NCI-H524 treated with DMSO at 0.1 percent for 48 hours (cell line): ENCODE measurements at places on chromosomes 4 and X.
A peak's percentile ranks its signal among the peaks of the same experiment; 100 is the strongest.

DNA sequence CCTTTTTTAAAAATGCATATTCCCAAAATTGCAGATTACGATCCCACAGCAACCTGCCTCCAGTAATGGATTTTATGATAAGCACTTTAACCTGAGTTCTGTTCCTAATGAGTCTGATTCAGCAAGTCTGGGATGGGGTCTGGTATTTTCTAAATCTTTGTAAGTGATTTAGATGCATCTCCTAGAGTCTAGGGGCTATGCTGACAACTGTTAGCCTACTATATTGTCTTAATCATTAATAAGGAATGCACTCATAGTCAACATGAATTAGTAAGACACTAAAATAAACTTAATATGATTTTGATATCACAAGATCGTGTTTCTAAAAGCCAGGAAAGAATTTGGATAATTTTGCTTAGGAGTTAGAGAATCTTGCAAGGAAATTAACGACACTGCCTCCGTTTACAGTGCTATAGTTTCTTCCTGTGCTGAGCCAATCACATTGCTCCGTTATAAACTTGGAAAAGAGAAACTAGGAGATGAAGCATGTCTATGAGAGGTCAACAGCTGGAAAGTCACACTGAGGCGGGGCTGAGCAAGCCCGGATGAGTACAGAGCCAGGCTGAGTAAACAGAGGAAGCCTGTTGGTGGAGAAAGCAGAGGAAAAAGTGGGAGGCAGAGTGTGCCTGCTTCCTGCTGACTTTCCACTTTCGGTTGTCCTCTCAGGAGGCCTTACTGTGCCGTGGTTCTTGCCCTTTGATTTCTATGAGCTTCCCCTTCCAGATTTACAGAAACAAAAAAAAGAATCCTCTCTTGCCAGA, 5.4 kb downstream of the SCARB2 start:
- no peak for DNase-seq

- DNase-seq, result no peak
Observed at GRCh38 chr4:19961091-19961490, 290.6 kb upstream of the SLIT2 start.

GRCh38 chrX:72042852-72043248, 88.9 kb downstream of the RTL5 start:
- DNase-seq, result no peak

GRCh38 chrX:33725535-33726210, 406.4 kb downstream of the FAM47A start:
- DNase-seq, result peak; percentile 5

GRCh38 chr4:142557239-142557801, 288.8 kb downstream of the INPP4B start:
- no peak for DNase-seq

DNA sequence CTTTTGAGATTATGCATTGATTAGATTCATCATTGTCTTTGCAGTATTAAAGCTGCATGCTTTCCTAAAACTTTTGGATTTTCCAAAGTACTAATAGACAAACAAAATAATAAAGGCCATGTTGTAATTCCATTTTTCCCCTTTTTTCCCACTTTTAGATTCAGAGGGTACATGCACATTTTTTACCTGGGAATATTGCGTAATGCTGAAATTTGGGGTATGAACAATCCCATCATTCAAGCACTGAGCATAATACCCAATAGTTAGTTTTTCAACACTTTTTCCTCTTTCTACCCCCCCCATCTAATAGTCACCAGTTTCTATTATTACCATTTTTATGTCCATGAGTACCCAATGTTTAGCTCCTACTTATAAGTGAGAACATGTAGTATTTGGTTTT, 1863.6 kb downstream of the STIM2 start:
- DNase-seq, result no peak

- DNase-seq, result no peak
Observed at GRCh38 chr4:31241504-31242106, 521.4 kb downstream of the PCDH7 start.

DNA sequence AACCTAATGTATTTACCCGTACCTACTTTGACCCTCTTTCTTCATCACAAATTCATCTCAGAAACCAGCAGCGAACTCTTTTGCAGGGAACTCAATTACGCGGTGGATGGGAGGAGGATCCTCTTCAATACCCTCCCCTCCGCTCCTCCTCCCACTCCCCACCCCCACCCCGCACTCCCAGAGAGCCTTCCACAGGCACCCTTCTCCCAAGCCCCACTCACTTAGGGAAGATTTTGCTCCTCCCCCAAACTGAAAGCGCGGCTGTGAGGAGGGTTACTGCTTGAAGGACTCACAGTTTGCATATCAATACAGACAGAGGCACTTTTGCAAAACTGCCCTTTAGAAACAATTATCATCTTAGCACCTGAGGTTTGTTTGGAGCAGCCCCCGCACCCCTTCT, 960 bp upstream of the IL1RAPL1 start:
- DNase-seq, result no peak

DNA sequence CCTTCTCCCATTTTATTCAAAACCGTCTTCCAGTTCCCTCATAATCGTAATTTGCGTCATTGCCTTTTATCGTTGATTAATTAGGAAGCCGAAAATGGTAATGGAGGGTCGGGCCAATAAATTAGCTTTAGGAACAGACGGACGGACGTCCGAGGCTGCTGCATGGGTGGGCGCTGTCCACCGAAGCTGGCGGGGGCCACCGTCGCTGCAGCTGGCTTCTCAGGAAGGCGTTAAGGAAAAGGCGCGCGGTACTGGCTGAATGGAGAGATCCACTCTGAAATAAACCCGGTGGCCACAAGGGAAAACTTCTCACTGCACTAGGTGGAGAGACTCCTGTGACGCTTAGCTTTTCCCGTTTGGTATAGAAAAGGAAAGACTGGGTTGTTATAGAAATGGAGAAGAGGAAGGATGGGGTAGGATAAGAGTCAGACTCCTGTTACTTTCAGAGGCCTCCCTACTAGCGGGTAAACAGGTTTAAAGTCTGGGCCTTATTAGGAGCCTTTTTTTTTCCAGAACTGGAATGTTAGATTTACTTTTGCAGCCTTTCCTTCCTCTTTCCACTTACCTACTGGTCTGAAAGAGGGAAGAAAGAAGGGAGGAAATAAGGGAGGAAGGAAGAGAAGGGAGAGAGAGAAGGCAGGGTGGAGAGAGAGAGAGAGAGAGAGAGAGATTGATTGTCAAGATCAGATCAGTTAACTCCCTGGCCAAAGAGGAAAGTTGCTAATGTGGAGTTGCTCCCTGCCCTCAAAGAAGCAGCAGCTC, 11.3 kb upstream of the PRDM8 start:
- DNase-seq, result no peak

- DNase-seq, result no peak
Observed at GRCh38 chrX:94121799-94122198, 447.8 kb downstream of the FAM133A start.

DNA sequence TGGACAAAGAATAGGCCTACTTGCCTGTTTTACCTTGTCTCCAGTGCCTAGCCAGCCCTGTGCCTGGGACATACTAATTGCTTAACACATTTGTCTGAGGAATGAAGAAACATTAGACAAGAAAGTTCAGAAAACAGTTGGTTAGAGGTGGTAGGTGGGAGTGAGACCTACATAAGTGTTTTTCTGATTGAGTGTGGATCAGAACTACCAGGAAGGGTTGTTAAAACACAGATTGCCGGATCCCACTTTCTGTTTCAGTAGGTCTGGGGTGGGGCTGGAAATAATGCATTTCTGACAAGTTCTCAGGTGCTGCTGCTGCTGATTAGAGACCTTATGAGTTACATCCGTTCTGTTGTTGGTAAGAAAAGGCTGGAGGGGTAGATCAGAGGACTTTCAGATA, 5.7 kb upstream of the JADE1 start:
- no peak for DNase-seq

DNA sequence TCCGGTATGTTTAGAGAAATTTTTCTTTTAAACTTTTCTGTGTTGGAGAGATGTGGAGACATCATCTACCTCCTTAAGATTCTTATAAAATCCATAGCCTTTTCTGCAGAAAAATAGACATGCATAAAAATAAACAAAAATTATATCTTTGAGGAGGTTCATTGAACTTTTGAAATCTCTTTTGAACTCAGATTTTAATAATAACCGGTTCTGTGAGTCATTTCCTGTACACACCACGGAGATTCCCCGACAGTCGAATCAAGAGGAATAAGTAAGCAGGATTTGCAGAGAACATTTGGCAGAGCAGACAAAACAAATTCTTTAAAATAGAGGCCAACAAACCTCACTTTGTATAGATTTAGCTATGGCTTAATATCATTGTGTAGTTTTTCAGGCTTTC, 918.7 kb upstream of the POU3F4 start:
- DNase-seq, result no peak

DNA sequence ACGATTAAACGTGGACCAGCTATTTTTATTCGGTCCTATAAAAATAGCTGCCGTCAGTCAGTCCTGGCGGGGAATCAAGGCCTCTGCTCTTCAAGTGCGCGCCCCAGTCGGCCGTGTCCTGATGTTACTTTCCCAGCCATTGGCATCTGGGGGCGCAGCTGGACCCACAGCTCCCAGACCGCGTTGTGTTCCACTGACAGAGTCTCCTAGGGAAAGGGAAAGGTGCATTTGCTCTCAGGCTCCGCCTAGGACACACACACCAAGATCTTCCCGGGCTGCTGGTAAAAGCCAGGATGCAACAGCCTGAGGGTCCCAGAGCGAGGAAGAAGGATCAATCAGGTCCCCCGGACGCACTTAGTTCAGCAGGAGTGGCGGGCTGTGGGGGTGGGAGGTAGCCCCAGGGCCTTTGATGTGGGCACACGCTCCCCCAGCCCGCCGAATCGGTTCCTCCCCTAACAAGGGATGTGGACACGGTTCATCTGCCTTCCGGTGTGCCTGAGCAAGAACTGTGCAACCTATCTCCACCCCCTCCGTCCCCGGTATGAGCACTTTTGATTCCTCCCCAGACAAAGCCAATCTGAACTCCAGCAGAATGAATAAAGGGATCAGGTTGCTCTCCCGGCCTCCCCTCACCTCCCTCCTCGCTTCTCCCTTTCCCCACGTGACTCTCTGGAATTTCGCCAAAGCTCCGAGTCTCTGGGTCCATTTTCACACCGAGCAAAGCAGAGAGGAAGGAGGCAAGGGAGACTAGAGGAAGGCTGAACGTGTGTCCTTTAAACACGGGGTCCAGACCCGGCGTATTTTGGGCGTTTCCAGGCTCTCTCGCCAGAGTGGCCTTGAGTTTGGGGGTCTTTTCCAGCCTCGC, 626 bp upstream of the FRAS1 start:
- DNase-seq, result peak; percentile 50

DNA sequence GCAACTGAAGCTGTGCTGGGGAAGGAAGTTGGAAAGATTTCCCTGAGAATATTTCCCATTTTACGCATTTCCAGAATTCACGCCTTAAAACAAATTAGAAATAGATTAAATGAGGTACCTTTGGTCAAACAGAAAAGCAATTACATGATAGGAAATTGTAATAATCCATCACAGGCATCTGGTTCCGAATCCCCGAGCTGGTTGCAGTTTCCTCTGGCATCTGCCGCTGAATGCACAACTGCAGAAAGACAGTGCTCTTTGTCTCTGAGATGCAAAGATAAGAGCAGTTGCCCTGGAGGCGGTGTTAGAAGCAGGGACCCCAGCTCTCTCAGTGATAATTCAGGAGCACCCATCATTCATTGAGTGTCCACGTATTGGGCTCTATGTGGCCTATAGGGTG, 224.4 kb downstream of the LDB2 start:
- no peak for DNase-seq

DNA sequence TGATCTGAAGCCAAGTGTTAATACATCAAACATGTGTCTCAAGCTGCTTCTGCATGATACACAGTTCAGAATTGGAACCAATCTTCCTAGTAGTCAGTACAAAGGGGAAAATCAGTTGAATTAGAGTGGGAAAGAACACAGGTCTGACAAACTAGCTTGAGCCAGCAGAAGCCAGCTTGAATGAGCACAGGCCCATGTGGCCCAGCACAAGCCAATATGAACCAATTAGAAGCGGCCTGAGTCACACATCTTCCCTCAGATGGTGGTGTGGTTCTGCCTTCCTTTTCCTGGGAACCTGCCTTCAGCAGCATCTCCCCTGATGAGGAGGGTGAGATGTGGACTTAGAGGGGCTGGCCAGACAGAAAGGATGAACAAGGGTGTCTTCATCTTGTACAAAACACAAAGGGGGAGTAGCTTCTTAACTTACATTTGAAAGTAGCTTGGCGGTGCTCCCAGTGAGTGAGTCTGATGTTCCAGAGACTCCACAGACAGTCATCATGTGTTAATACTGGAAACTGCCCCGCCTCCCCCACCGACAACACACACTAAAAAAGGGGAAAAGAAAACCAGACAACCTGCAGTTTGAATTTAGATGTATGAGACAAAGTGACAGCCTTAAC, 72.0 kb downstream of the FRMPD4 start:
- no peak for DNase-seq

- no peak for DNase-seq
Observed at GRCh38 chr4:4384837-4385236, 2.1 kb upstream of the NSG1 start.

- DNase-seq, result no peak
Observed at GRCh38 chr4:159483110-159483781, 380.4 kb downstream of the RAPGEF2 start.

DNA sequence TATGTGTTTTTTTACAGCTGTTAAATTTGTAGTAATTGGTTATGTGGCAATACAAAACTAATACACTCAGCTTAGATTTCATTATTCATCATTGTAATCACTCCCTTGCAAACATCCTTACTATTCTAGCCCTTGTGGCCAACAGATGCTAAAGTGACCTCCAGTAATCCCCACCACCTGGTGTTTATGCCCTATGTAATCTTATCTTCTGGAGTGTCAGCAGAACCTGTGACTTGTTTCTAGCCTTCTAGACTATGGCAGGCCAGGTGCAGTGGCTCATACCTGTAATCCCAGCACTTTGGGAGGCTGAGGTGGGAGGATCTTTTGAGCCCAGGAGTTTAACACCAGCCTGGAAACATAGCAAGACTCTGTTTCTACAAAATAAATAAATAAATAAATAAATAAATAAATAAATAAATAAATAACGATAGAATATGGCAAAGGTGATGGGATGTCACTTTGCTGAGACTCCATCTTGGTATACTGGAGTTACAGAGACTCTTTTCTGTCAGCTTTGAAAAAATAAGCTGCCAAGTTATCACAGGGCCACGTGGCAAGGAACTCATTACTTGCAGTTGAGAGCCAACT, 12.3 kb upstream of the TSR2 start:
- peak; percentile 85 for DNase-seq

DNA sequence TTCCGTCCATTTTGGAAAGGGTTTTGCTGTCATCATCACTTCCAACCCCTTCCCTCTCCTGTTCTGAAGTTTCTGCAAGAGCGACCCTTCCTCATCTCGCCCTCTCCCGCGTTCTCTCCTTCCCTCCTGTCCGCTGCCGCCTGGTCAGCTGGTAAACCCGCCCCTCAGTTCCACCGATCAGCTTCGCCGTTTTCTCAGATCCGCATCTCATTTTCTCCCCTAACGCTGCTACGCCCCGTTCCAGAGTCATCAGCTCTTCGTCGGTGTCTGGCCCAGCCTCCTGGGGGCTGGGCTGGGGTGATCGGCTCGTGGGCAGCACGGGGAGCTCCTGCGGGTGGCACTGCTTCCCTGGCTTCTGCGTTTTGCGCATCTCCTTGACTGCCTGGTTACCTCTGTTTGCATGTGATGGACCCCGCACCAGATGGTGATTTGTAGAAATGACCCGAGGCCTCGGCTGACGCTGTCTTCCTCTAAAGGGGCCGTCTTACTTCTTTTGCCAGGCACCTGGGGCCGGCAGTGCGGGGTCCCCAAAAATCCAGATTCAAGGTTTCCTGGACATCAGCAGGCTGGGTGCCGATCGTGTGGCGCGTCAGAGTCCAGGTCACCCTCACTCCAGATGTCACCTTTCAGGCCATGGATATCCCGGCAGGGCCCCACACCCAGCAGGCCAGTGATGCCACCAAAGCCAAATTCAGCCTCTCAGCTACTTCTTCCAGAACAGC, 13.4 kb downstream of the CTBP1 start:
- DNase-seq, result no peak
